ENCODE measurements at places on chromosomes 7 and 10. TPM values are rescaled to one million over a fixed set of nuclear protein-coding genes. Genes with fewer than 3 reads are reported as not detected.

OIT3 gene
- total RNA-seq, result not detected

PKD1L1 gene
- under 0.01 TPM for total RNA-seq

SVOPL gene
- total RNA-seq, result not detected

C10orf105 gene
- under 0.01 TPM for total RNA-seq

MMD2 gene
- not detected for total RNA-seq

PPP1R3A gene
- total RNA-seq, result not detected

TRRAP gene
- 31.2 TPM for total RNA-seq

SPDYE17 gene
- not detected for total RNA-seq

INA gene
- 3.7 TPM for total RNA-seq

NUTM2D gene
- 1.5 TPM for total RNA-seq

MYL10 gene
- not detected for total RNA-seq

ZNF117 gene
- total RNA-seq, result 3.9 TPM

C7orf57 gene
- total RNA-seq, result under 0.01 TPM

FAM25C gene
- total RNA-seq, result not detected

FXYD4 gene
- total RNA-seq, result not detected

VENTX gene
- not detected for total RNA-seq

ATOH7 gene
- not detected for total RNA-seq

TUBAL3 gene
- not detected for total RNA-seq

ANXA7 gene
- 146 TPM for total RNA-seq

SHTN1 gene
- total RNA-seq, result 3.1 TPM

ADAM12 gene
- total RNA-seq, result 30.4 TPM

AGFG2 gene
- 7.0 TPM for total RNA-seq

SLC16A9 gene
- under 0.01 TPM for total RNA-seq

SH2D4B gene
- 0.29 TPM for total RNA-seq

ASIC3 gene
- total RNA-seq, result not detected

GPR15LG gene
- not detected for total RNA-seq

AKR1C4 gene
- not detected for total RNA-seq

CLRN3 gene
- total RNA-seq, result not detected

MORN4 gene
- total RNA-seq, result 5.7 TPM
